ENCODE measurements at places on chromosomes 1 and 21.

GRCh38 chr1:202291961-202292712 lies 49.6 kb downstream of the UBE2T start:
- no peak for DNase-seq

DNA sequence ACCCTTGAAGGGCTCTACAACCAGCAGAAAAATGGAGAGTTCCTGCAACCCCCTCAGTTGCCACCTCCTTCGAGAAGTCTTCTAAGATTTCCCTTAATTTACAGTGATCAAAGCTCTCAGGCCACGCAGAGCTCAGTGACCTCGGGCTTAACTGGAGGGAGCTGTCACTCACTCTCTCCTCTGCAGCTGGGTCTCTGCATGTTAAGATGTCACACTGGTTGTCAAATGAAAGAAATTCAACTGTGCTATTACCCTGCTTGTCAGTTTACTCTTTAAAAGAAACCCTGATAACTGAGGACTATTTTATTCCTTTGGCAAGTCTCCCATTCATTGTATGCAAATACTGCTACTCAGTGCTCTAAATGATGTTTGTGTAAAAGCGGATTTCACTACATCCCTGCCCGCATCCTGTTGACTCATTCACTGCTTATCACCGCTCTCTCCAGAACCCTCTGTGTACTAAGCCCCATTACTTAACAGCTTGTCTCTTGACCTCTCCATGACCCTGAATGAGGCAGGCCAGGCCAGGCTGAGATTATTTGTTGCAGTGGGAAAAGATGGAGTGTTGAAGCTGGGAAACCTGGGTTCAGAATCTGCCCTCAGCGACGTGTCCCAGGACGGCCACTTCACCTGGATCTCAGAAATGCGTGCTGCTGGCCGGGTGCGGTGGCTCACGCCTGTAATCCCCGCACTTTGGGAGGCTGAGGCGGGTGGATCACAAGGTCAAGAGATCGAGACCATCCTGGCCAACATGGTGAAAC lies 13.7 kb downstream of the DHRS3 start:
- no peak for DNase-seq

- peak; percentile 93 for DNase-seq
Observed at GRCh38 chr1:21311016-21311415, 20.8 kb upstream of the ECE1 start.

GRCh38 chr1:75099581-75099980 lies 34.6 kb upstream of the LHX8 start:
- no peak for DNase-seq

DNA sequence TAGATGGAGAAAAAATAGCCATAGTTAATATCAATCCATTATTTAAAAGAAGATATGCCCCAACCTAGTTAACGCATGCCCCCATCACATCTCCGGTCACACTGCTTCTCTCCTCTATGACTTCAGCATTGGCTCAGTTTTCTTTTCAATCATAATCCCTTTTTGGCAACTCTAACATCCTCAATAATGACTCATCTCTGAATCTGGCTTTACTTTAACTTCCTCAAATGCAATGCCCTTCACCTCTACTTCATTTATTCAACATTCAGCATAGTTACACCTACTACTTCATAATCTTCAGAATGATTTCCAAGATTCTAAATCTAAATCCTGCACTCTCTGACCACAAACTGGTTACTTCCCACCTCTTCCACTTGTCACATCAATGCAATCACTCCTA lies 417.3 kb downstream of the USH2A start:
- DNase-seq, result no peak

- DNase-seq, result no peak
Observed at GRCh38 chr1:230283678-230284077, 142.5 kb downstream of the PGBD5 start.

GRCh38 chr1:179586107-179586823 lies 5.4 kb upstream of the TDRD5 start:
- DNase-seq, result no peak

GRCh38 chr1:48679859-48680258 lies 96.8 kb downstream of the BEND5 start:
- DNase-seq, result no peak

GRCh38 chr1:202901555-202901954 lies 12.6 kb upstream of the RABIF start:
- peak; percentile 59 for DNase-seq

GRCh38 chr1:194570476-194570875 lies 1384.1 kb upstream of the B3GALT2 start:
- no peak for DNase-seq

GRCh38 chr1:118118873-118119463 lies 66.1 kb downstream of the SPAG17 start:
- no peak for DNase-seq

DNA sequence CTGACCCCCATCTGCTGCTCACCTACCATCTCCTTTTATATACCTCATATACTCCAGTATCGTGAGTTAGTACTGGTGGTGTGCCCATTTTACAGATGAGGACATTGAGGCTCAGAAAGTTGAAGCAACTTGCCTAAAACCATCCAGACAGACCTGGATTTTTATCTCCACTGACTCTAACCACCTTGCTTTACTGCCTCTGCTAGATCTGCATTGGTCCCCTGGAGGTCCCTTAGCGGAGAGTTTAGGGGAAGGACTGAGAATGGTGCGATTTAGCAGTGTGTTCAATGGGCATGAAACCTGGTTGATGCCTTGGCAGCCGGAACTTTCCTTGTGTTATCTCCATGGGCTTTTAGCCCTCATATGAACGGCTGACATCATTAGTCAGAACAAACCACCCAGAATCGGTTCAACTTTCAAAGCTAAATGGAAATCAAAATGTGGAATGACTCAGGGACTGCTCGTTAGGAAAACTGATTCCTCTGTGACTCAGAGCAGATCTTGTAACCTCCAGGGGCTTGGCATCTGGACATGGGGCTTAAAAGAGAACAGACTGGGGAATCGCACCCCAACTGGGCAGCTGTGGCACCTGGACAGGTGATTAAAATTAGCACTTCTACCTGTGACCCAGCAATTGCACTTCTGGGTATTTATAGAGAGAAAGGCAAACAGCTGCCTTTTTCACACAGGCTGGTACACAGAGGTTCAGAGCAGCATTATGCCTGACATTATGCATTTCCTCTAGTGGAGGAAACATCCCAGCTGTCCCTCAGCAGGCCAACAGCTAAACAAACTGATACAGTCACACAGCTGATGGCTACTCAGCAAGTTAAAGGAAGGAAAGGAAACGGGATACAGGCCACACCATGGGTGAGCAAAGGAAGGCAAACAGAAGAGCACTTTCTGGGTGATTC lies 25.3 kb downstream of the TMEM51 start:
- no peak for DNase-seq

GRCh38 chr1:240663169-240663879 lies 51.4 kb upstream of the GREM2 start:
- no peak for DNase-seq

- no peak for DNase-seq
Observed at GRCh38 chr1:31714442-31715086, 10.7 kb upstream of the COL16A1 start.

DNA sequence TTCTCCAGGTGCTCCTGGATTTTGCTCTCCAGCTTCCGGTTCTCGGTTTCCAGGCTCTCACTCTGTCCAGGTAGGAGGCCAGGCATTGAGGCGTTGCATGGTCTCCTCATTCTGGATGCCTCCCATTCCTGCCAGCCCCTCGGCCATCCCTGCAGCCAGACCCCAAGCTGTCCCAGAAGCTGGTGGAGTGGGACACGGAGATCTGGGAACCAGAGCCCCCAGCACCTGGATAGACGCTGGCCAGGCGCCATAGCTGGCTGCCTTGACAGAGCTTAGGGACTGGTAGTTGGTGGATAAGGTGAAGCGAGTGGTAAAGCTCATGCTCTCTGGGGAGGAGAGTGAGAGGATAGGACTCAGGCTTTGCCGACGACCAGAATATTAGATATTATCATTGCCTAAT lies 29.6 kb downstream of the RAP1A start:
- no peak for DNase-seq

DNA sequence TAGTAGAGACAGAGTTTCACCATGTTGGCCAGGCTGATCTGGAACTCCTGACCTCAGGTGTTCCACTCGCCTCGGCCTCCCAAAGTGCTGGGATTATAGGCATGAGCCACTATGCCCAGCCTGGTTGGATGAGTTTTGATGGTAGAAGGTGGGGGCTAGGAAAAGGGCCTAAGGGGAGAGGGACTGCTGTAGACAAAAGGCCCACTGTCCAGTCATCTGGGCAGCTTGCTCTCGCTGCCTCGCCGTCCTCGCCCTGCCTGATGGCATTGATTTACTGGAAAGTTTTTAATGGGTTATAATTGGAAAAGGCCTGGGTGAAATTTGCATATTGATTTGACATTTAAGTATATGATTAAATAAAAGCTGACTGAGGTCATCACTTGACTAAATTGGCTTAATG lies 175.1 kb upstream of the CSF3R start:
- DNase-seq, result no peak

DNA sequence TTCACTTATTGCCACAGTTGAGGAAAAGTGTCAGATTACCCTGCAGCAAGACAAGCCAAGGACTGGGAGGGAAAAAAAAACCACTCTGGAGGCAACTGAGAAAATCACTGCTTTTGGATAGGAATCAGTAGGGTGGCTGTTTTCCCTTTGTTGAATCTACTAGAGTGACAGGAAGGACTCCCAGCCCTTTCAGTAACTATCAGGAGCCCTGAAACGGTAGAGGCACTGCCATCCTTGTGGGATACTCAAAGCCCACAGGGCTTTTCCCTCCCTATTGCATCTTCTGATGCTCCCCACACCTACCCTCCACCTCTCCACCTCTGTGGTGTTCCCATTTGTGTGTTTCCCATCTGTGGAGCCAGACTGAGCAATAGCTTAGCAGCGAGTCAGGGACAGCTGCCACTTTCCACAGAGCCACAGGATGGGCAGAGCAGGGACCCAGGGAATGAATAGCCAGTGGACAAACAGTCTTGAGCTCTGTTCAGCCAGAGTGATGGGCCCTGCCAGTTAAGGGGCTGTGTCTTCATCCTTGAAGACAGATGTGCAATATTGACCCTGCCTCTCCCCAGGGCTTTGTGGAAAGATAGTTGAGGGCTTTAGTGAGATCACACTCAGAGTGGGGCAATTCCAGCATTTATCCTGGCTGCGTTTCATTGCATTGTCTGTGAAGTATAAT lies 13.9 kb downstream of the UBIAD1 start:
- no peak for DNase-seq

DNA sequence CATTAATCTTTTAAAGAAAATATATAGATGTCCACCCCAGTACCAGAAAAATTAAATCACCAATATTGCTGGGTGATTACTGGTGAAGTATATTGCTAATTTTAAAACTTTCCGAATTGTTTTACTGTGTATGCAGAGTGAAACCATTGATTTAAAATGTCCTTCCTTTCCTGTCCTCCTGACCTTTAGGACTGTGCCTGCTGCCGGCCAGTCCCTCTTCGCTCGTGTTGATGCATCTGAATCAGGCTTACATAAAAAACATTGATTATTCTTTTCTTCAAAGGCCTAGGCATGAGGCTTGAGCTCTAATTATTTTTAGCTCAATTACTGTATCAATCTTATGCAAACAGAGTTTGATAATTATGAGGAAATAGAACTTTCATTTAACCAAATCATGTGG lies 1128.1 kb downstream of the BRINP3 start:
- DNase-seq, result no peak

DNA sequence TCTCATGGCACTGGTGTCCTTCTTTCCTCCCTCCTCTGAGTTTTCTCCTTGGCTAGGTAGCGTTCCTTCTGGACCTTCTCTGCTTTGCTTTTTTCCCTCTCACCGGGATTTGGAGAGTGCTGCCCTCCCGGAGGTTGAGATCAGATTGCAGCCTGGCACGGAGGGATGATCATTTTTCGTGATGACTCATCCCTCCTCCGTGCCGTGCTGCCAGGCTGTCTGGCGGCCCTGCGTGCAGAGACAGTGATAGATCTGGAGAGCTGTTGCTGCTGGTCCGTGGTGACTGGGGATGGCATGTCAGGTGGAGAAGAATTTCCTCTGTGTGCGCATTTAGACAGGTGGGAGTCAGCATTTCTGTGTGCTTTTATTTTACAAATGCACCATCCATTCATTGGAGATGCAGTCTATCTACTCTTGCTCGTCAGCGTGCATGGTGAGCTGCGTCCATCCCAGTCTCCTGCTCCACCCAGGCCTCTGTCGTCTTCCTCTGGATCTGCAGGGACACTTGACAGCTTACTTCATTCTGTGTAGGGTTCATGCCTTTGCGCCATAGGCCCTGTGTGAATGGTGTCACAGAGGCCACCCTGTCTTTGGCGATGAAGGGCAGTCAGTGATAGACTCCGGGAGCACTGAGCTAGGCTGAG lies 104.4 kb downstream of the PCBP3 start:
- DNase-seq, result peak; percentile 42

DNA sequence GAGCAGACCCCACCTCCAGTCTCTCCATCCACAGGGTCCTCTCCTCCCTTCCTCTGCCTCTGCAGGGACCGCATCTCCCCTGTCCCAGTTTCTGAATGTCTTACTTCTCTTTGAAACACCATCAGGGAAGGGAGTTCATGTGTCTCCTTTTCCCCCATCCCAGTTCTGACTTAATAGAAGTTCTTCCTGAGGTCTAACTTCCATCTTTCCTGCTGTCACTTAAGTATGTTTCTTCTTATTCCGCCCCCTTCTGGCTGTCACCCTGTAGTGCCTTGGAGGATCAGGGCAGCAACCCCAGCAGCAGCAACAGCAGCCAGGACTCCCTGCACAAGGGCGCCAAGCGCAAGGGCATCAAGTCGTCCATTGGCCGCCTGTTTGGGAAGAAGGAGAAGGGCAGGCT lies 29.3 kb downstream of the MYOG start:
- no peak for DNase-seq

- no peak for DNase-seq
Observed at GRCh38 chr1:115476616-115477015, 138.6 kb upstream of the NGF start.

DNA sequence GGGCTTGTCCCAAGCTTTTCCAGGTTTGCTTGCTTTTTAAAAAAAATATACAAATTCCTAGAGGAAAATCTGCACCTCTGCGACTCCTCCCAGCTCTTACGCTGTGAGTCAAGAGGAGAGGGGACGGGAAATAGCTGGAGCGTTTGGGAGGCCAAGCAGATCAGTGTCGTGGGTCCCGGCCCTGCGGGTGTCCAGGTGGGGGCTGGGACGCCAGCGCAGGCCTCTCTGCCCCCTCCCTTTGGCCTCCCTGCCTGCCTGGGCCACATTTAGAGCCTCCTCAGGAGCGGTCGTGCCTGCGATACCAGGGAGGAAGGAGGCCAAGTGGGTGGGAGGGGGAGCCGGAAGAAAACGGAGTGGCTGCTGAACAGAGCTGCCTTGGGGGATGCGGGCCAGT lies 9.0 kb downstream of the WNT4 start:
- no peak for DNase-seq

- no peak for DNase-seq
Observed at GRCh38 chr1:210291081-210291764, 37.5 kb upstream of the HHAT start.

All from putamen (tissue), 1 donor.